ENCODE measurements at places on chromosomes 4 and X.
A peak's percentile ranks its signal among the peaks of the same experiment; 100 is the strongest.

DNA sequence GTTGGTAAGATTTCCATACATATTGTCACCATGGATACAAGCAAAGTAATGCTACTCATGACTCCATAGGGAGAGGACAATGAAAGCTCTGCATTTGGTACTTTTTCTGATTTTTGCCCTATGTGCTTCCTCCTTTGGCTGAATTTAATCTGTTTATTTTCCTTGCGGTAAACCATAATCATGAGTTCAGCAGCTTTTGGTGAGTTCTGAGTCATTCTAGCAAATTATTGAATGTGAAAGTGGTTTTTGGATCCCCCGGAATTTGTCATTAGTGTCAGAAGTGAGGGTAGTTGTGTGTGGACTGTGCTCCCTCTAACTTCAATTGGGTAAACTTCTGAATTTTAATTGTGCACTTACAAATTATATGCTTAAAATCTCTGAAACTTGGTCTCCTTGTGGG, 170.3 kb downstream of the MOSPD2 start:
- peak; percentile 5 for DNase-seq

DNA sequence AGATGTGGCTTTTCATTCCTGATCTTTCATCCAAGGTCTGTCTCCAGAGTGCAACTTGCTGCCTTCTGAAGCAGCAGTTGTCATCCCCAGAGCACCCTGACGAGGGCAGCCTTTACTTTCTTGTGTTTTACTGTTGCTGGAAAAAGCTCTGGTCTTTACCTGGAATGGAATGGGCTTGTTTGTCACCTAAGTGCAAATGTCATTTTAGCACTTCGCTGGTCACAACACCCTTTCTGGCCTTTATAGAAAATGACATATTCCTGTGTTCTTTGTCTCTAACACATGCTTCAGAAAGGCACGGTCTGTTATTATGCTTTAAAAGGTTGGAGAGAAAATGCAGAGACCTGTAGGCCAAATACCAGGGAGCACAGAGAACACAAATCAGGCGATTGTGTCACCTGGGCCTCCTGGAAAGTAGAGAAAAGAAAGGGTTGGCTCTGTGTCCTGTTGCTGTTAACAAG, 332.7 kb upstream of the IGFBP7 start:
- no peak for DNase-seq

DNA sequence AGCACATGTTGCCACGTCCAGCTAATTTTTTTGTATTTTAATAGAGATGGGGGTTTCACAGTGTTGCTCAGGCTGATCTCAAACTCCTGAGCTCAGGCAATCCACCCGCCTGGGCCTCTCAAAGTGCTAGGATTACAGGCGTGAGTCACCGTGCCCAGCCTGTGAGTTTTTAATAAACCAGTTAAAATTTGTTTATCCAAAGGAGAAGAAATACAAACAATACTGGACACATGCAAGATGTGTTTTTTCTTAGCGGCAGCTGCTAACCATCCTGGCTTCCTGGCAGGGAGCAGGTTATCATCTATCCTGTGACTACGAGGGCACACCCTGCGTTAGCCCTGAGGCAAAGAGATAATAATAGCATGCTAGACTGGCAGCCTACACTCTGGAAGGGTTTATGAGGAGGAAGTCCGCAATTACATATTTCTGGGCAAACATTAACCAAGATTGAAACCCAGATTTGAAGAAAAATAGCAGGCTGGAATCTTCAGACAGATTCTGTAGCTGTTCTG, 191.4 kb downstream of the SPRY1 start:
- no peak for DNase-seq

DNA sequence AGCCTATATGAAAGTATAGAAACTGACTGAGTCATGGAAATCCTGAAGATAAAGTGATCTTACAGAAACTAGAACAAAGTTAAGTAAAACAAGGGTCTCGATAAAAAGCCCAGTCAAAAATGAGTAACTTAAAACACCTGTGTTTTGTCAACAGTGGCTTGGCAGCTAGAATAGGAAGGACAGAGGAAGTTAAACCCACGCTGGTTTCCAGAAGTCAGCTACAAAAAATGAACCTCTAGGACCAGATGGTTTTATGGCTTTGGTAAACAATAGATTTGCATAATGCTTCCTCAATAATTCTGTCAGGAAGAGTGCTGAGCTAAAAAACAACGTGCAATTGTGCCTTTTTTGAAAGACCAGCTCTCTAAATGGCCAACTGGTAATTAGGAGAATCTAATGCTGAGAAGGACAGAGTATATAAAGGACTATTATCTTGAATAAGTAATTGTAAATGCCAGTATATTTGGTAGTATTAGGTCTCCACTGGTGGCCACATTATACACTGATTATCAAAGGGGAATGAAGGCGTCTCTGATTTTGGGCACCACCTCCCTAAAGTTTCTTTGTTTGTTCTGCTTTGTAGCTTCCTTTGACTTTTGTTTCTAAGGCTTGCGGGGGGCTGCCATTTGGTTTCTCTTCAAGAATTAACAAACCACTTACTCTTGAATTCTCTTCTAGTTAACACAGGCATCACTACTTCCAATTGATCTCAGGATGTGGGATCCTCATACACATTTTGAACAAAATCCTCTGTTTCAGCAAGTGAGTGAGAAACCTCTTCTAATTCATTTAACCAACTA, 72.2 kb upstream of the PPP3CA start:
- peak; percentile 57 for DNase-seq

DNA sequence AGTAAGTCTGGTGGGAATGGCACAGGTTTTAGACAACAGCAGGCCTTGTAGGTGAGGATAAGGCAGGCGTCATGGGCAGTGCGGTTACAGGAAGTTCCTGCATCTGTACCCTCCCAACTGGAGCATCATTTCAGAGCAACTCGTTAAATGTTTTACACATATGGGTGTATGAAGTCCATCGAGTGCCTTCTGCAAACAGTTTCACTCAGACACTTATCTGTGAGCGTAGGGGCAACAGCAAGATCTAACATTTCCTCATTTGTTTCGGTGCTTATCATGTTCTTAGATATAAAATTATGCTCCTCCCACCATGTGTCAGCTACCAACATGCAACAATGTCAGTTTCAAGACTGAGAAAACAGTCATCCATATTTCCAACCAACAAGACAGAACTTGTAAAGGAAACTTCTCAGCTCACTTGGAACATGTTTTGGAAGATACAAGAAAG, 69.9 kb downstream of the ELOVL6 start:
- no peak for DNase-seq

DNA sequence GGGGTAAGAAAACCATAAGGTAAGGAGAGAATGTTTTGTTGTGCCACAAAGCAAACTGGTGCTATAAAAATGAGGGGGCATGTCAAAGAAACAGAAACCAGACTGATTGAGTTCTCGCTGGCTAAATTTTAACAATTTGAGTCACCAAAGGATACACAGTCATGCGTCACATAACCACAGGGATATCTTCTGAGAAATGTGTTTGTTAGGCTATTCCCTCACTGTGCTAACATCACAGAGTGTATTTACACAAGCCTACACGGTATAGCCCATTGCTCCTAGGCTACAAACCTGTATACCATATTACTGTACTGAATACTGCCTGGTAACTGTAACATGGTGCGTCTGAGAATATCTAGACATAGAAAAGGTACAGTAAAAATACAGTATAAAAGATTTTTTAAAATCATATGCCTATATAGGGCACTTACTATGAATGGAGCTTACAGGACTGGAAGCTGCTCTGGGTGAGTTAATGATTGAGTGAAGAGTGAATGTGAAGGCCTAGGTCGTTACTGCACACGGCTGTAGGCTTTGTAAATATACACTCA, 50.1 kb downstream of the FBXW7 start:
- peak; percentile 86 for DNase-seq

DNA sequence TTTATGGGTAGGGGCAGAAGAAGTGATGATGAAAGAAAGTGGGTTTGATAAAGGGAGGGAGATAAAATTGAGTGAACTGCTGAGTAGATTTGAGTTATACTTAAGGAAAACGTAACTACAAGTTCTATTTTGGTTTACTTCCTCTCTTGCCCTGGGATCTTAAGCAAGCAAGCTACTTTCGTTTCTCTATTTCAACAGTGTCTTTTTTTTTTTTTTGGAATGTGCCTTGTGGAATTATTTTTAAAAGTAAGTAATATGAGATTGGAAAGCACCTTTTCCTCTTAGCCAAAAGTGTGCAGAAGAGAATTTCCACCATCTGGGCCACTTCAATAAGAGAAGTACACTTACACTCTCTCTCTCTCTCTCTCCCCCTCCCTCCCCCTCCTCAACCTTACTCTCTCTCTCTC, 16.0 kb upstream of the C4orf36 start:
- no peak for DNase-seq

DNA sequence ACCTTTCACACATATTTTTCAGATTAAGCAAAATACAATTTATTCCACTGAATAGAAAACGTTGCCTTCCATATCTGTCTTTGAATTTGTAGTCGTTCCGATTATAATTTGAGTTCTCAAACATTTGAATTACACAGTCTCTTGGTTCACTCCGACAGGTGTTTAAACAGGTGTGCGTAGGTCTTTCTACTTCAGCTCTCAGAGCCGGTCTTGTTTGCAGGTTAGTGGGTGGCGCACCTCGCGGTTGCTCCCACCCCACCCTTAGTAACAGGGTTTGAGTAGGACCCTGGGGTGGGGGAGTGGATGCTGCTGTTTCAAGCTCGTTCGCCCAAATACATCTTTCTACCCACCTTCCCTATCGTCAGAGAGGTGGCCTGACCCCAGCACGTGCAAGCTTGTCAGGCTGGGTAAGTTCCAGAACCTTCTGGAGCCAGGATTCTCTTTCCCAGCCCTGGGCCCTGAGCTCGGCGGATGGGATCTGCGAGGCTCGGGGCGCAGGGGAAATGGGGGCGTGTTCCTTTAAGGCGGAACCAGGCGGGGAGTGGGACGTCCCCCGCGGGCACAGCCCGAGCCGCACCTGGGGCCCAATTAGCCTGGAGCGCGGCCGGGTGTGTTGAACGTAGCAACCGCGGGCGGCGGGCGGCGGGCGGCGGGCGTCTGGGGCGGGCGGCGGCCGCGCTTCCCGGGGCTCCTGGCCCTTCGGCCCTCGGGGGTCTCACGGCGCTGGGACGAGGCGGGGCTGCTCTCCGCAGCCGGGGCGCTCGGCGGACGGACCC, at the start of gene FAM149A:
TSS of gene FAM149A (plus strand) at position 591 of the 776 bp plus-strand sequence.
- no peak for DNase-seq

DNA sequence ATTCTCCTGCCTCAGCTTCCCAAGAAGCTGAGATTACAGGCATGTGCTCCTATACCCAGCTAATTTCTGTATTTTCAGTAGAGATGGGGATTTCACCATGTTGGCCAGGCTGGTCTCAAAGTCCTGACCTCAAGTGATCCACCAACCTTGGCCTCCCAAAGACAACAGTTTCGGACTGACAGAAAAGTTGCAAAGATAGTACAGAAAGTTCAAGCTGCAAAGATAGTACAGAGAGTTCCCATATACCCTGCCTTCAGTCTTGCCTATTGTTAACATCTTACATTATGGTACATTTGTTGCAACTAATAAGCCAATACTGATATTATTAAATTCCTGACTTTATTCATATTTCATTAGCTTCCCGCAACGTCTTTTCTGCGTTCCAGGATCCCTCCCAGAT, 65.8 kb downstream of the SUPT20HL2 start:
- DNase-seq = no peak
